ENCODE measurements at places on chromosomes 6 and 20. TPM values are rescaled to one million over a fixed set of nuclear protein-coding genes. Genes with fewer than 3 reads are reported as not detected.
A peak's percentile ranks its signal among the peaks of the same experiment; 100 is the strongest.

COL20A1 gene
- total RNA-seq, result 0.97 TPM

LPA gene
- total RNA-seq, result 0.88 TPM

- H3K36me3 ChIP-seq, result no peaks in the 10 kb centered on the region
- H3K27me3 ChIP-seq, result no peaks in the 10 kb centered on the region
- no peaks in the 10 kb centered on the region for H3K4me1 ChIP-seq
- no peak overlapping the region for H3K4me3 ChIP-seq
- no peak overlapping the region for H3K27ac ChIP-seq
These were observed 813.5 kb downstream of the QKI start for GRCh38 chr6:164227952-164228522.

- no peaks in the 10 kb centered on the region for H3K36me3 ChIP-seq
- no peaks in the 10 kb centered on the region for H3K27me3 ChIP-seq
- H3K4me1 ChIP-seq, result no peaks in the 10 kb centered on the region
- no peak overlapping the region for H3K4me3 ChIP-seq
- DNase-seq, result no peak
These were observed 361.8 kb upstream of the ADGRB3 start for GRCh38 chr6:68273297-68273696.

DNA sequence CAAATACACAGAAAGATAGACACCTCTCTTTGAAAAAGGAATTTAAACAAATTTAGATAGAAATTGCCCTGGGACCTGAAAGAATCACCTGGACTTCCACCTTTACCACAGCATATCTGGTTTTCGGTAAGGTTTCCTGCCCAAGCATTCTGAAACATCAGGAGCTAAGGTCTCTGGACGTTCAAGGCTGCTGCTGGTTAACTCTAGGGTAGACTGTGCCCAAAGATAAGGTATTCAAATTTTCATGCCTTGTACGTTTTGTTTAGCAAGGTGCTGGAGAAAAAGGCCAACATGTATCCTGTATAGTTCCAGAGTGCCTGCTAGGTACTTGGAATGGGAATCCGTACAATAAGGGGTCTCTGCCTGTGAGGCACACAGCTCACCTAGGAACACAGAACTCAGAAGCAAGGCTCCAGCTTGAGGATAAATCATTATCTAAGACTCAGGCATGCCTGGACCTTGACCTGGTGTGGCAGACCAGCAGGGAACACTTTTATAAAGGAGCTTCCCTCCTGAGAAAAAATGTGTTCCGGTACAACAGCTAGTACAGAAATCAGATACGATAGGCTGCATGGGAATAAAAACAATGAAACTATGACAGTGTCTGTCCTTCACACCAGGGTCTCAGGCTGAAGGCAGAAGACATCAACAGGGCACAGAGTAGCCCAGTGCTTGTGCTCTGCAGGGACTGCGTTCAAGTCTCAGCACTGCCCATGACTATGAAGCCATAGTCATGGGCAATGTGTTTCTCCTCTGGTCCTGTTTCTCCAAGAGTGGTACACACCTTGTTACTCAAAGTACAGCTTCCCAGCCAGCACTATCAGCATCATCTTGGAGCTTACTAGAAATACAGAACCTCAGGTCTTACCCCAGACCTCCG, 70.4 kb downstream of the METTL24 start:
- no peak overlapping the region for H3K27ac ChIP-seq
- DNase-seq, result no peak
- H3K4me1 ChIP-seq, result peaks cover 7% of the 10 kb centered on the region
- H3K36me3 ChIP-seq, result no peaks in the 10 kb centered on the region
- H3K4me3 ChIP-seq, result no peak overlapping the region

GRCh38 chr20:17848249-17849048, 120.1 kb downstream of the SNX5 start:
- no peaks in the 10 kb centered on the region for H3K36me3 ChIP-seq
- H3K4me3 ChIP-seq, result no peak overlapping the region
- H3K4me1 ChIP-seq, result peaks cover under 1% of the 10 kb centered on the region
- H3K27ac ChIP-seq, result no peak overlapping the region
- DNase-seq, result no peak

DNA sequence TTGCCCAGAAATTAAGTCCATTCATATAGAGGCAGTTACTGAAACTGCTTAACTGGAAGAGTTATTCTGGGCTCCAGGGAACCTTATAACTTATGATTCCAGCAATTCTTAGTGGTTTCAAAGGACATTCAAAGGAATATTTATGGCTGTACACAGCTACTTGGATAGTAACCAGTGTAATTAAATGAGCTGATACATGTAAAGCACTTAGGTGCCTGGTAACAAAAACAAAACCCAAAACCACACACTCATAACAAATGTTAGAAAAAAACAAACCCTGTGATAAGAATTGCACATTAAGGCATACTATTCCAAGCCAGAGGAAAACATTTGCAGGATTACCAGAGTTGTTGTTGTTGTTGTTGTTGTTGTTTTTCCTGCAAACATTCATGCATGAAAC, 51.5 kb downstream of the STK4 start:
- peaks cover 5% of the 10 kb centered on the region for H3K36me3 ChIP-seq
- DNase-seq, result no peak
- no peak overlapping the region for H3K27ac ChIP-seq
- H3K4me1 ChIP-seq, result no peaks in the 10 kb centered on the region
- no peak overlapping the region for H3K4me3 ChIP-seq

GRCh38 chr6:111674883-111675282, 69.2 kb upstream of the TRAF3IP2 start:
- H3K36me3 ChIP-seq, result no peaks in the 10 kb centered on the region
- H3K4me3 ChIP-seq, result no peak overlapping the region
- no peak overlapping the region for H3K27ac ChIP-seq
- no peaks in the 10 kb centered on the region for H3K4me1 ChIP-seq
- no peaks in the 10 kb centered on the region for H3K27me3 ChIP-seq

- no peaks in the 10 kb centered on the region for H3K36me3 ChIP-seq
- H3K4me1 ChIP-seq, result no peaks in the 10 kb centered on the region
- H3K4me3 ChIP-seq, result peak within 1 kb of the TSS; percentile 39
- H3K27me3 ChIP-seq, result no peaks in the 10 kb centered on the region
- DNase-seq, result peak; percentile 88
- peak within 1 kb of the TSS; percentile 83 for H3K27ac ChIP-seq
These were observed at the start of gene THBS2 for GRCh38 chr6:169253337-169254238. THBS2 (minus strand) TSS chr6:169253846; CDS start chr6:169250784, 3,062 bp downstream.

Data from uterus (tissue), 4 donors.